ENCODE measurements at places on chromosomes 2 and 18.
A peak's percentile ranks its signal among the peaks of the same experiment; 100 is the strongest.

DNA sequence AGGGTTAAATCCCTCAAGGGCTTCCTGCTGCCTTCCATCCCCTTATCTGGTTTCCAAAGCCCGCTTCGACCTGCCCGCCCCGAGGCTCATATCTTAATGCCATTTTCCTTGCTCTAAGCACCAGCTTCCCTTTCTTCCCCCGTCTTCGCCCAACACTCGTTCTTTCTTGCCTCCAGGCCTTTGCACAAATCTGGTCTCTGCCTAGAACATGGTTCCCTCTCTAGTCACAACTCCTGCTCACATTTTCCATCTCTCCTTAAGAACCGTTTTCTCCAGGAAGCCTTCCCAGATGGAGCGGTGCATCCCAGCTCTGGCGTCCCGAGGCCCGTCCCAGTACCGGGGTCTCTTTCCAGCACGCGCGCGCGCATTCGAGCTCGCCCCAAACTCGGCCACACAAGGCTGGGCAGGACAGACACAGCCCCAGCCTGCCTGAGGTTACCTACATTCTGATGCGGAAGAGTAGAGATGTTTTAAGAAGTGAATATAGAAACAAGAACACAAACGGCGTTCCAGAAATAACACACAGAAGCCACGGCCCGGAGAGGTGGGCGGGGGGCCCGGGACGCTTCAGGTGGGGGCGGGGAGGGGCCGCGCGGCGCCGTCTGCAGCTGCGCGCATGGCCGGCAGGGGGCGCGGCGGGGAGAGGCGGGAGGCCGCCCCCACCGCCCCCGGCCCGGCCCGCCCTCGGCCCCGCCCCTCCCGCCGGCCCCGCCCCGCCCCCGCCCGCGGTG, at the start of gene DGKD:
Gene DGKD (plus strand): TSS at position 726 of the 731 bp plus-strand sequence. CDS start 25 bp downstream, outside the sequence.
- peak; percentile 34 for DNase-seq

DNA sequence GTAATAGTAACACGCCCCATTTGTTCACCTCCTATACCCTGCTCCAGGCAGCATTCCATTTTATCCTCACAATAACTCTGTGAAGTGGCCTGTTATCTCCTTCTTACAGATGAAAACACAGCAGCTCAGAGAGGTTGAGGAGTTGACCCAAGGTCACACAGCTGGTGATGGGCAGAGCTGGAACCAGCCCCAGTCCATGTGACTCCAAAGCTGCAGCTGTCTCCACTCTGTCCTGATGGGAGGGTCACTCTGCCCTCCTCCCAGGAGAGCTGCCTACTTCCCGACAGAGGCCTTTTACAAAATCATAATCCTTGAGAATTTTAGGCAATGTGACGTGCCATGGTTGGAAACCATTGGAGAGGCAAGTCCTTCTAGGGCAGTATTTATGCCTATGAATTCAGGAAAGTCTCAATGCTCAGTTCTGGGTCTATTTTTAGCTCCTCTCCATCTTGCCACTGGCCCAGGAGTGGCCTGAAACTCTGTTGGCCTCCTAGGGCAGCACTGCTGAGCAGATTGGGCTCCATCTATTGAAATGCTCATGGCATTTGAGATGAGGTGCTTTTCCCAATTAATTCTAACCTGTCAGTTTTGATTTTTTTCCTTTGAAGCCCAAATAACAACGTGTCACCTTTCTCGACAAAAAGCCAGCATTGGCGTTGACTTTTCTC, 162.0 kb upstream of the MSH6 start:
- DNase-seq: no peak

DNA sequence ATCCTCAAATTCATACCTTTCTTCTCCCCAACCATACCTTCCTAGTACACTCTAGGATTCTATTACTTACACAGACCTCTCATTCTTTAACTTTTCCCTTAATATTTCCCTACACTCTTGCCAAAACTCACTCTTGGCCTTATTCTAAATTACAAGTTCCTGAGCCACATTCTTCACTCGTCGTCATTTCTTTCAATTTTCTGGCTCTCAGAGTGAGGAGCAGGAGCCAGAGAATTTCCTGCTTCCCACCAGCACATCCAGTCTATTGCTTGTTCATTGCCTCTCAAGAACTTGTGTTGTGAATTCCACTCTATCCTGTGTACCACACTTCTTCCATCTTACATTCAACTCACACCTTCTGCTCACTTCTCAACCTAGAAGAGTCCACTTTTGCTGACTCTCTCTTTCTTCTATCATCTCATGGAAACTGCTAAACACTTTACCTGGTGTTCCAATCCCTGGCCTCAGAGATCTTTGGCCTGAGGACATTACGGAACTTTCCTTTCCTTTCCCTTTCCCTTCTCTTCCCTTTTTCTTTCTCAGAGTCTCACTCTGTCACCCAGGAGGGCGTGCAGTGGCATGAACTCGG, 171.6 kb downstream of the PLCL1 start:
- no peak for DNase-seq

DNA sequence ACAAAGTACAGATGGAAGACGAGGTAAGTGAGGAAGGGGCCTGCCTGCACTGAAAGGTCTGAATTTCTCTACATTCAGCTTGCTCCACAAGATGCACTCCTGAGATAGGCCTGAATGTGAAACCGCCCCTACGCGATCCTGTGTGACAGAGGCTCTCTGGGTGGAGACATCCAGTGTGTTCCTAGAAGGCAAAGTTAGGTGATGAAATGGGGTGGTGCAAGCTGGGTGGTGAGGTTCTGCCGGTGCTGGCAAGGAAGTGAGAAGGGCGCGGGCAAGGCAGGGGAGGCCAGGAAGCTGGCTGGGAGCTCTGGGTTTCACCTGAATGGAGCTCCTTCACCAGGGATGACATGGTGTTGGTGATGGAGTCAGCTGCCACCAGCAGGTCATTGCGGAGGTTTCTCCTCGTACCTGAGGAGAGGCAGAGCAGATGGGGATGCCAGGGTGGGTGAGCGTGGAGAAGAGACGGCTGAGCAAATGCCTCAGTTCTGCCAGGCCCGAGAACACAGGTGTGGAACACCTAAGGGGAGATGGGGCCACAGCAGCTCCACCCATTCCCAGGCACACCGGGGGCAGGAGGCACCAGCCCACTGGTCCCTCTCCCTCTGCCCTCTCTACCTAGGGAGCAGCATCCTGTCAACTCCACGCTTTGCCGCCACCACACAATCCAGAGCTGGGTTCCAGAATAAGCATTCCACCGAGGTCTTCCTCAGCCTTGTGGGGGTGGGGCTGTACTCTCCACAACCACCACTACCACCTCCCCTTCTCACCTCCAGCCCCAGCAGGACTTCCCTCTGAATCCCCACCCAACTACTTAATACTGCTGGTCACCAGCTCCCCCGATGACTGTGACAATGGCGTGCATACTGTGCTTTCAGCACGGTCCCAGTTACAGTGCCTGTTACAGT, 45.5 kb upstream of the DNMT3A start:
- DNase-seq: no peak

- DNase-seq: no peak
These were observed 44.4 kb downstream of the CRACDL start for GRCh38 chr2:98891591-98891990.

GRCh38 chr2:17830053-17831034, 14.1 kb downstream of the MSGN1 start:
- peak; percentile 51 for DNase-seq

DNA sequence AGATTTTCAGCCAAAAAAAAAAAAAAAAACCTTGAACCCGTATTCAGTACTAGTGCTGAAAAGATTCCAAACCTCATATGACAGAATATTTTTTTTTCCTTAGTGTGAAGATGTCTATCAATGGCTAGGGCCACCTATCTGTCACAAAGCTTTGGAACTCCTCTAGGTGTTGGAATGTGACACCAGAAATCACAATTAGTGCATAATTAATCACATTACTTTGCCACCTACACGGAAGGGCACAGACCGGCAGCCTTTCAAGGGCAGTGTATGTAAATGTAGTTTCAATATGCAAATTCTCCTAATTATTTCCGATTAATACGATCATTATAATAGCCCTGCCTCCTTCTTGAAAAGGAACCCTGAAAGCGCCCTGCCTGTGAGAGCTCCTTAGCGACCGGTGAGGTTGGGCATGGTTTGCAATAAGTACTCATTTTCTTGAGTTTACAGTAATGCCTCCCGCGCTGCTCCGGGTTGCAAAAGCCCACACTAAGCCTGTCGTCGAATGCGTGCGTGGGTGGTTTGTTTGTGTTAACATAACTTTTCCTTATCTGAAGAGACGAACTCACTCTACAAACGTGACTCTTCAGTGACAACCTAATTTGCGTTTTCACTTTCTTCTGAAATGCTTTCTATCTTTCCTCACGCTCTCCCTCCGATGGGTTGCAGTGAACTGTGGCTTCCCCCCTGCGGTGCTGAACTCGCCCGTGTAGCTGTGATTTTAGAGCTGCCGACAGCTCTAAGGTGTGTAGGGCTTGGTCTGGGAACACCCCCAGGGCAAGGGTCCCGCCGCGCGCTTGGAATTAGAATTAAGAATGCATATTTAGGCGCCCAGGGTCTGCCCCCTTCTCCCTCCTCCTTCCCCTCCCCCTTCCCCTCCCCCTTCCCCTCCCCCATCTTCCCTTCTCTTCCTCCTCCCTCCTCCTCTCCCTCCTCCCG, 765 bp upstream of the ID2 start:
- DNase-seq: peak; percentile 53

- no peak for DNase-seq
These were observed 192.7 kb downstream of the PLCL1 start for GRCh38 chr2:197997083-197997541.

GRCh38 chr2:30932870-30933269, 125.6 kb upstream of the CAPN13 start:
- no peak for DNase-seq

- DNase-seq: peak; percentile 26
These were observed 34.1 kb downstream of the KIF5C start for GRCh38 chr2:148909114-148909513.

DNA sequence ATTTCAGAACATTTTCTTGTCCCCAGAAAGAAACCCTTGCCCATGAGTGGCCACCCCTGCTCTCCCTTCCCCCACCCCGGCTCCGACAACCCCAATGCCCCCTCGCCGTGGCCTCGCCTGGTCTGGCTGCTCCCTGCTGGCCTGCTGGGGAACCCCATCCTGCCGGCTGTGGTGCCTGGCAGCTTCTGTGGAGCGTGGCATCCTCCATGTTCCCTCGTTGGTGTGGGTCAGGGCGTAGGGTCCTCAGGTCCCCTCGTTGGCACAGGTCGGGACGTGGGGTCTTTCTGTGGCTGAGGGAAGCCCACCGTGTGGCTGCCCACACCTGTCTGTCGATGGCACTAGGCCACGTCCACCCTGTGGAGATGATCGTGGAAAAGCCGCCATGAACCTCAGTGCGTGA, 61.9 kb downstream of the NFATC1 start:
- DNase-seq: no peak

DNA sequence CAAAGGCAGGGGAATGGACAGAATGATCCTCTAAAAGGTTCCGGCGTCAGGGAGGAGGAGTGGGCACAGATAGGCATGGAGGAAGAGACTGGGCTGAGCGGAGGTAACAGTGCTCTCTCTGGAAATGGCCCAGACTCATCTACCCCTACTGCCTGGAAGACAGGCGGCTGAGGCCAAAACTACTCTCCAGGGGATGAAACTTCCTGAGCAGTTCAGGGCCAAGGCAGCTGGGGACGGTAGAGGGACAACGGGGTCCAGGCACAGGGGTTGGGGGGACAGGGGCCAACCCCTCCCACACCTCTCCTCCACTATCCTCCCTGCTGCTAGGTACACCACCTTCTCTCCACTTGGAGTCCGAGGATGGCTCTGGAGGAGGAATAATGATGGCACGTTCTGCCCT, 94.3 kb downstream of the TNS1 start:
- DNase-seq: no peak

DNA sequence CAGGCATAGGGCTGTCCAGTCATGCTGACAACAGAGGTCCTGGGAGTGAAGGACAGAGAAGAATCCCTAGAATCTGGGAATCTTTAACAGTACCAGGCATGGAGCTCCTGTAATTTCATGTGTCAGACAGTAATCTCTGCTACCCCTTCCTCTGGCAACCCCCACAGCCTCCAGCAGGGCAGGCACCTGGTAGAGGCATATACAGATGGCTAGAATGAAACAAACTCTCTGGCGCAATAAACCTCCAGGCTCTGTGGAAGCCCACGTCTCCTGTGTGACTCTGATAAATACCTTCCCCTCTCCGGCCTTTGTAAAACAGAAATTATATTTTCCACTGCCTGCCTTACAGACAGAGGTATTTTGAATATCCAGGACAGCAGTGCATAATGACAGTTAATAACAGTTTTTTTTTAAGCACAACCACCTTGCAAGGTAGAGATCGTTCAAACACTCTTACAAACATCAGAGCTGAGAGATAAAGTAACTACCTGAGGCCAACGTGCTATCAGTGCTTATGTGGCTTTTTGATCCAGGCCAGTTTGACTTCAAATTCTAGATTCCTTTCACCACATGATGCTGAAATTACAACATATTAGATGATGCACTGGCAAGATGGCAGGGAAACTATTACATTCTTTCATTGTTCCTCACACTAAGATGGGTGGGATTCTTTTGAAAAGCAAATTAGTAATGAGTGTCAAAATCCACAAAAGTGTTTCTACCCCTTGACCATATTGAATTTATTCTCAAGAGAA, 47.7 kb upstream of the TMEM247 start:
- DNase-seq: no peak

DNA sequence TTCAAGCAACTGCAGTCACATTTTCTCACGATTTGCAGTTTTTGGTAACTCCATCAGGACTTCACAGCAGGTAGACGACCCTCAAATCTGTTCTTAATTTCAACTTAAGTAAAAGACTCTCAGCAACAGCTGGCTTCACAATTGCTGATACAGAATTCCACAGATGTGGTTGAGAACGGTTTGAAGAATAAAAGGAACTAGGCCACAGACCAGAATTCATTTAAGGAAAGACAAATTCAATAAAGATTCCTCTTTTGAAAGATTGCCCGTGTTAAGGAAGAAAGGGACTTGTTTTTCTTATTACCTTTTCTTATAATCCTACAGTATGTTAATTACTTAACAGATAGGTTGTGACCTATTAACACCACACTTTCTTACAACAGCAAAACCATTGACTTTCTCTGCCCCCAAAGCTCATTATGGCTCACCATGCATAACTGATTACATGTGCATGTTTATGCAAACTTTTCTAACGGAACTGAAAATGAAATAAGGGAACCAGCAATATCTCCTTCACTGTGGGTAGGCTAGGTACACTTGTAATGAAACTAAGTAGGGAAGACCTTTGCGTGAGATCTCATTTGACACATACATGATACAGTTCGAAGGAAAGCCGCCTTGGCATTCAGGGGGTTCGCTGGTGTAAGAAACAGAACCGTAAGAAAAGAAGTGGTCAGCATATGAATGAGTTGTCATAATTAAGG, 4.7 kb upstream of the ZNF516 start:
- DNase-seq: no peak

DNA sequence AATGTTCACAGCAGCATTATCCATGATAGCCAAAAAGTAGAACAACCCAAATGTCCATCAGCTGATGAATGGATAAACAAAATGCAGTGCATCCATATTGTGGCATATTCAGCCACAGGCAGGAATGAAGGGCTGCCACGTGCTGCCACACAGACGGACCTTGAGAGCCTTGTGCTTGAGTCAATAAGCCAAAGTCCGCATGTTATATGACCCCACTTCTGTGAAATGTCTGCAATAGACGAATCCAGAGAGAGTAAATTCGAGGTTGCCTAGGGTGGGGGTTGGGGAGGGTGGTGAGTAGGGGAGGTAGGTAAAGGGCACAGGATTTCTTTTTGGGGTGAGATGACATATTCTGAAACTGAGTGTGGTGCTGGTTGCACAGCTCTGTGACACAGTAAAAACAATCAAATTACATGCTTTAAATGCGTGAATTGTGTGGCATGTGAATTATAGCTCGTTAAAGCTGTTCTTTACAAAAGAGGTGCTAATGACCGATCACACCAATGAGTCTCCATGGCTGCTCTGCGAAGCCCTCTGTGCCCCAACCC, 38.9 kb upstream of the LDLRAD4 start:
- no peak for DNase-seq
